ENCODE measurements at places on chromosomes 3 and 15. TPM values are rescaled to one million over a fixed set of nuclear protein-coding genes. Genes with fewer than 3 reads are reported as not detected.
A peak's percentile ranks its signal among the peaks of the same experiment; 100 is the strongest.

Gene ATP13A5
- not detected for total RNA-seq

Gene SNX4
- 69.6 TPM for total RNA-seq

Gene CCR3
- total RNA-seq = not detected

Gene RGMA
- 2.0 TPM for total RNA-seq

Gene CCR4
- total RNA-seq = not detected

Gene SH2D7
- total RNA-seq = not detected

DNA sequence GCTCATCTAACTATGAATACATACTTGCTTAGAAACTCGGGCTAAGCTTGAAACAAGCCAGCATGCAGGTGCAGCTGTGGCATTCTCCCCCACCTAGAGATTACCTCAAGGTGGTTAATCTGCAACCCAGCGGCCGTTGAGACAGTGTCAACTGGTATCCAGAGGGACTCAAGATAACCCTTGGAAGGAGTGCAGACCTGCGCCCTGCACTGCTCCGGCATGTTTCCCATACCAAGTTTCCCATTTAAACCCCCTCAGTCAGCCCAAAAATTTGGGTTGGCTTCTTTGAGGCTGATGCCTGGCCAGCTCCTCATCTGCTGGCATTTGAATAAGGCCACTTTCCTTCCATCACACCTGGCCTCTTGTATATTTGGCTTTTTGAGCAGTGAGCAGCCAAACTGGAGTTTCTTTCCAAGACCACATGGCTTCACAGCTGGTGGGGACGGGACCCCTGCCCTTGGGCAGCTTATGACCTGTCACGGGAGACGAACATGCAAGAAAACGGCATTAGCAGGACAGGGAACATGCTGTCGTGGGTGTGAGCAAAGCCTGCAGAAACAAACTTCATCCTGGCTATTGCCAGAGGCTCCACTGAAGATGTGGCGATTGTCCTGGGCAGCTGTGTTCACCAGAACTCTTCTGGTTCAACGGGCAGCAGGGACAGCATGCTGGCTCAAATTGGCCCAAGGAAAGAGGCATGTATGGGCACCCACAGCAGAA, 98.2 kb downstream of the PLXNA1 start:
- no peak for DNase-seq
- H3K36me3 ChIP-seq = no peaks in the 10 kb centered on the region
- H3K27me3 ChIP-seq = no peaks in the 10 kb centered on the region
- no peaks in the 10 kb centered on the region for H3K4me1 ChIP-seq
- no peak overlapping the region for H3K27ac ChIP-seq

DNA sequence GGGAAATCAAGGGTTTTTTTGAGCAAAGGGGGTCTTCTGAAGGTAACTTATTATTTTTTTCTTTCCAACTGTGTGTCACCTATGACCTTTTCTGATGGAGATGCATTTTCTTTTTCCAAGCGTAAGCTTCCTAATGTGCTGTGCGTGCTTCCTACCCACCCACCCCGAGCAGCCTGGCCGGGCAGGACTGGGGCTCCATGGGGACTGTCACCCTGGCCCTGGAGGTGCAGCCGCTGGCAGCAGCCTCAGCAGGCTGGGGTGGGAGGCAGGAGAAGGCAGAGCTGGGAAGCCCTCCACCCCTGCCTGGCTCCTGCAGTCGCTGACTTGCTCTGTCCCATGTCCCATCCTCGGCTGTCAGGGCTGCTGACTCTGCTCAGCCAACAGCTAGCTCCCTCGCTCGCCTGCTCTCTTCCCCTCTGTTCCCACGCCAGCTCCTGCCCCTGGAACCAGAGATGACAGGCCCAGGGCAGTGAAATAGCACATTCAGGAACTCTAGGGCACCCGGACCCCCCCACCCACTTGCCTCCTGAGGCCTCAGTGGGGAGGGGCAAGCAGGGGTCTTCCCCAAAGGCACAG, 21.4 kb downstream of the IDH2 start:
- no peak overlapping the region for H3K4me3 ChIP-seq
- no peaks in the 10 kb centered on the region for H3K36me3 ChIP-seq
- H3K4me1 ChIP-seq = peaks cover 4% of the 10 kb centered on the region
- no peak overlapping the region for H3K27ac ChIP-seq

DNA sequence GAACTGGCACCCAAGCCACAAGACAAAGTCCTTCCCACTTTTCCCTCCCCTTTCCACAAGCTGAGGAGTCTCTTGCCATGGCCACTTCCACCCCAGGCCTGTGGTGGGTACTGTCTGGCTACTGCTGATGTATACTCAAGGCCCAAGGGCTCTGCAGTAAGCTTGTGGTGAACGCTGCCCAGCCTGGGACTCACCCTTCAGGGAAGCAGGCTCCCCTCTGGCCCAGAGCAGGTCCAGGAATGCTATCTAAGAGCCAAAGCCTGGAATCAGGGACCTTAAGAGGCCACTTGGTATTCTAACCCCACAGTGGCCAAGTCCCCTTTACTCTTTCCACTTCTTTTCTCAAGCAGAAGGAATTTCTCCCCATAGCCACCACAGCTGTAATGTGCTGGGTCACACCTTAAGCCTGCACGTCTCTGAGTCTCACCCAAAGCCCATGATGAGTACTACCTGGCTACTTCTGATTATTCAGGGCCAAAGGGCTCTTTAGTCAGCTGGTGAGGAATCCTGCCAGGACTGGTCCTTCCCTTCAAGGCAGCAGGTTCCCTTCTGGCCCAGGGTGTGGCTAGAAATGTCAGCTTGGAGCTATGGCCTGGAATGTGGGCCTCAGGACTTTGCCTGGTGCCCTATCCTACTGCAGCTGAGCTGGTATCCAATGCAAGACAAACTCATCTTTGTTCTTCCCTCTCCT, 4.0 kb downstream of the PATL2 start:
- no peak overlapping the region for H3K4me3 ChIP-seq
- no peaks in the 10 kb centered on the region for H3K36me3 ChIP-seq
- no peaks in the 10 kb centered on the region for H3K27me3 ChIP-seq
- peak; percentile 66 for DNase-seq

GRCh38 chr3:36813305-36813704, 49.0 kb upstream of the DCLK3 start:
- H3K4me1 ChIP-seq = no peaks in the 10 kb centered on the region
- H3K27me3 ChIP-seq = no peaks in the 10 kb centered on the region
- H3K36me3 ChIP-seq = no peaks in the 10 kb centered on the region
- DNase-seq = no peak

GRCh38 chr15:98530570-98530969, 117.8 kb upstream of the IGF1R start:
- no peak for DNase-seq
- H3K27me3 ChIP-seq = peaks cover 11% of the 10 kb centered on the region
- no peaks in the 10 kb centered on the region for H3K4me1 ChIP-seq

DNA sequence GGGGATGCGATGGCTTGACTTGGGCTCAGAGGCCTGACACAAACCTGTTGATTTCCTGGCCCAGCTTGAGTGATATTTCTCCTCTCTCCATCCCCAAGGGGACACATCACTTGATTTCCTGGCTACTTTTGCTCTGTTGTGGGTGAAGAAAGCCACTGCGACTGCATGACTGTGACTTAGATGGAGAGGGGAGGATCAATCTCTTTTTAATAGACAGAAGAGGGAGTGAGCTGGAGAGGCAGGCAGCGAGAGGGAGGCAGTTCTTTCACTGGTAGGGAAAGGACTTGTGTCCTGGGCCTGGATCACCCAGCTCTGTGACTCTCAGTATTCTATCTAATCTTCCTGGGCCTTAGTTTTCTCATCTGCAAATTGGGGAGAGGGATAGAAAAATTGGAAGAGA, 189.8 kb upstream of the RGMA start:
- H3K4me3 ChIP-seq = no peak overlapping the region
- H3K27me3 ChIP-seq = peaks cover 6% of the 10 kb centered on the region
- H3K4me1 ChIP-seq = no peaks in the 10 kb centered on the region
- H3K36me3 ChIP-seq = no peaks in the 10 kb centered on the region
- DNase-seq = no peak

GRCh38 chr15:70150405-70150747, 52.7 kb upstream of the TLE3 start:
- no peaks in the 10 kb centered on the region for H3K27me3 ChIP-seq
- H3K4me1 ChIP-seq = peaks cover 22% of the 10 kb centered on the region
- no peak for DNase-seq
- H3K36me3 ChIP-seq = no peaks in the 10 kb centered on the region
- H3K4me3 ChIP-seq = no peak overlapping the region

- H3K27me3 ChIP-seq = no peaks in the 10 kb centered on the region
- H3K4me1 ChIP-seq = no peaks in the 10 kb centered on the region
- H3K36me3 ChIP-seq = no peaks in the 10 kb centered on the region
- DNase-seq = no peak
- H3K27ac ChIP-seq = no peak within 1 kb of the TSS
Observed at GRCh38 chr15:100528833-100529428, at the start of gene CERS3. Gene CERS3, minus strand, starts transcription at chr15:100528950. Its CDS starts 27,101 bp downstream, at chr15:100501849.

DNA sequence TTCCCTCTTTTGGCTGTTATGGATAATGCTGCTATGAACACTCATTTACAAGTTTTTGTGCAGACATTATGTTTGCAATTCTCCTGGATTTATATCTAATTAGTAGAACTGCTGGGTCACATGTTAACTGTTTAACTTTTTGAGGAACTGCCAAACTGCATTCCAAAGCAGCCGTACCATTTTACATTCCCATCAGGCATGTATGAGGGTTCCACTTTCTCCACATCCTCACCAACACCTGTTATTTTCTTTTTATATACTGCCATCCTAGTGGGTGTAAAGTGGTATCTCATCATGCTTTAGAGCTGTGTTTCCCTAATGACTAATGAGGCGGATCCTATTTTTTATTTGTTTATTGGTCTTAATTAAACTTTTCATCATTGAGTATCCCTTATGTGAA, 9.2 kb downstream of the KPNA4 start:
- no peaks in the 10 kb centered on the region for H3K4me1 ChIP-seq
- no peak for DNase-seq
- no peaks in the 10 kb centered on the region for H3K36me3 ChIP-seq
- H3K27ac ChIP-seq = no peak overlapping the region
- H3K27me3 ChIP-seq = no peaks in the 10 kb centered on the region
- no peak overlapping the region for H3K4me3 ChIP-seq

DNA sequence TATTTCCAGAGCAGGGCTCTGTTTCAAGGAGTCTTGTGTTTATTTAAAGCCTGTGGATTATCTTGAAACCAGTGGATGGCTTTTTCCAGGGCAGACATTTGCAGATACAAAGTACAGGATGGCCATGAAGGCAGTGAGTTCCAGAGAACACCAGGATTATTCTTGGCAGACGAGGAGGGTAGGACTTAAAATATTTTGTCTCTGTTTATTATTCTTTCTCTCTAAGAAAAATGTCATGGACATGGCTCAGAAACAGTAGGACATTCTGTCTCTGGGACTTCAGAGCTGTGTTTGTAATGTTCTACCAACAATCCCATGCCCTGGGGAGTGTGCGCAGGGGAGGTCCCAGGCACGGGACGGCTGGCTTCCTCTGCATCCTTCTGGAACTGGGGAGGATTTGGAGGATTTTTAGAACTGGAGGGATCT, 125.9 kb downstream of the ATP10A start:
- H3K4me3 ChIP-seq = no peak overlapping the region
- peak overlapping the region; percentile 20 for H3K27ac ChIP-seq
- no peak for DNase-seq
- no peaks in the 10 kb centered on the region for H3K36me3 ChIP-seq

- DNase-seq = no peak
- no peak overlapping the region for H3K27ac ChIP-seq
- H3K4me1 ChIP-seq = no peaks in the 10 kb centered on the region
- H3K36me3 ChIP-seq = no peaks in the 10 kb centered on the region
- no peaks in the 10 kb centered on the region for H3K27me3 ChIP-seq
Observed at GRCh38 chr3:32383136-32383711, 8.4 kb upstream of the CMTM7 start.

GRCh38 chr3:111851511-111851954, 7.5 kb upstream of the PHLDB2 start:
- peaks cover 18% of the 10 kb centered on the region for H3K4me1 ChIP-seq
- DNase-seq = peak; percentile 34
- H3K4me3 ChIP-seq = no peak overlapping the region
- H3K27me3 ChIP-seq = no peaks in the 10 kb centered on the region

DNA sequence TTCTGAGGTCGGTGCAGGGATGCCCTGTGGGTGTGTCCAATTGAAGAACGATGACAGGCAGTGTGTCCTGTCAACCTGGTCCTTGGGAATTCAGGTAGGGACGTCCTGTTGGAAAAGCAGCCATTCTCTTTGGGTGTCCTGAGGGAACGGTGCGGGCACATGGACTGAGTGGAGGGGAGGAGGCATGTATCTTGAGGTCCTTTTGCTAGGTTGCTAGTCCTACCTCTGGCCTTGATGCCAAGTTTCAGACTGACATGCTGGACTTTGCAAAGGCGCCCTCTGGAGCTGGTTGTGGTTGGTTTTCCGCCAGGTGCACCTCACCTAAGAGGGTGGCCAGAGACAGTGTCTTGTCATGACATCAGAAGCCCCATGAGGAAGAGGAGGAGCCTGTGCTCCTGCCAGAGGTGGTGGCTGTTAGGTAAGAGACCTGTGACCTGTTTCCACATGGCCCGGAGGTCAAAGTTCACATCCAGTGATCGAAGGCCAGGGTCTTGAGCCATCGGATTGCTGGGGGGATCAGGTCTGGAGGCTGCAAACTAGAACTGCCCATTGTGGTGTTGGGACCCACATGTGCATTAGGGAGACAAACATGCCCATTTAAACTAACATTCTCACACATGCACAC, 106.3 kb downstream of the SNRPN start:
- H3K36me3 ChIP-seq = no peaks in the 10 kb centered on the region
- H3K4me1 ChIP-seq = no peaks in the 10 kb centered on the region
- H3K4me3 ChIP-seq = no peak overlapping the region
- H3K27ac ChIP-seq = no peak overlapping the region

- peak; percentile 82 for DNase-seq
- H3K4me3 ChIP-seq = no peak overlapping the region
- no peaks in the 10 kb centered on the region for H3K36me3 ChIP-seq
- H3K4me1 ChIP-seq = peaks cover 19% of the 10 kb centered on the region
- no peaks in the 10 kb centered on the region for H3K27me3 ChIP-seq
Observed at GRCh38 chr3:42547401-42547945, 34.3 kb downstream of the SEC22C start.

DNA sequence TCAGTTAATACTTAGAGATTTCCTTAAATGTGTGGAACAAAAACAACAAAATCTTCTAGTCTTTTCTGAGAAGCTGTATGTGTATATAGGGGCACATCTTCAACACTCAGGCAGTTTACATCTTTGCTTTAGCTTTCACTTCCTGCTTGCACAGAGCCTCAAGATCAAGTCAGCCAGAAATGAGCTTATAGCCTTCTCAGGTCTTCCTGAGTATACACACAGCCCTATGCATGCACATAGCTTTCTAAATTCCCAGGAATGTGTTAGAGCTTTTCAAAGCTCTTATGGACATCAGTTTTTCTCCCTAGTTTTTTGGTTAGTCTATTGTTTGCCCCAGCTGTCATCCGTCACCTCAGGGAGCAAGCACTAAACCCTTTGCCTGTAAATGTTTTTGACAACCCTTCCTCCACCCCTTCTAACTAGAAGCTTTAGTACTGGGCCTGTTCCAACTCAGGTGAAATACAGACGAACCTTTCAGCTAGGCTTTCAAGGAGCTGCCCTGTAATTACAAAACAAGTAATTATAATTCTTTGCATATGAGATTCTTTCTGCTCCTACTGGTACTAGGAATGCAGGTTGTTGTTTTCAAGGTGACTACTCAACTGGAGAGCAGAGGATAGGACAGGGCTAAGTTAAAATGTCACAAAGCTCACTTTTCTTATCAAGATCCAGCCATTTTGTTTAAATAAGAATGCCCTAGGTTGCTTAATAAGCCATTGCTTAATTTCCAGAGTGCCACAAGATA, 22.6 kb upstream of the MTMR10 start:
- no peaks in the 10 kb centered on the region for H3K27me3 ChIP-seq
- H3K27ac ChIP-seq = peak overlapping the region; percentile 64
- peaks cover 12% of the 10 kb centered on the region for H3K4me1 ChIP-seq
- H3K4me3 ChIP-seq = no peak overlapping the region

- no peaks in the 10 kb centered on the region for H3K36me3 ChIP-seq
- H3K27me3 ChIP-seq = no peaks in the 10 kb centered on the region
- no peak for DNase-seq
- H3K4me1 ChIP-seq = no peaks in the 10 kb centered on the region
Observed at GRCh38 chr3:8824238-8824637, 54.8 kb upstream of the OXTR start.
